ENCODE measurements at places on chromosomes 4 and X.

GRCh38 chr4:126647756-126648397, 984.9 kb upstream of the INTU start:
- peak; percentile 23 for DNase-seq

- DNase-seq, result no peak
Measured at GRCh38 chr4:44553180-44553579, 98.2 kb downstream of the YIPF7 start.

DNA sequence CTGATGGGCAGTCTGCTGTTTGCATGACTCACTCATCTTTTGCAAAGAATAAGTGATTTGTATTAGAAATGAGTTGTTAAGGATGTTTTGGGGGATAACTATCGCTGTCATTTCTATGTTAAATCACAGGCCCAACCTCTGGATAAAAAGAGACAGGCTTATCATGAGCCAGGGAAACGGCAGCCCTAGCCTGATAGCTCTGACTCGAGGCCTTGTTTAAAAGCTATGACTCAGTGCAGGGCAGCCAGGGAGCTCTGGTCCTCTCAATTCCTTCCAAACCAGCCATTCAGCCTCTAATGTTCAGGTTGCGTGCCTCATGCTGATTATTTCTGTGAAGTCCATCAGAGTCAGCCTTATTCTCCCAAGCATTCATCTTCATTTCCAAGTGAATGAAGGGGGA, 305.9 kb upstream of the HAND2 start:
- peak; percentile 13 for DNase-seq

DNA sequence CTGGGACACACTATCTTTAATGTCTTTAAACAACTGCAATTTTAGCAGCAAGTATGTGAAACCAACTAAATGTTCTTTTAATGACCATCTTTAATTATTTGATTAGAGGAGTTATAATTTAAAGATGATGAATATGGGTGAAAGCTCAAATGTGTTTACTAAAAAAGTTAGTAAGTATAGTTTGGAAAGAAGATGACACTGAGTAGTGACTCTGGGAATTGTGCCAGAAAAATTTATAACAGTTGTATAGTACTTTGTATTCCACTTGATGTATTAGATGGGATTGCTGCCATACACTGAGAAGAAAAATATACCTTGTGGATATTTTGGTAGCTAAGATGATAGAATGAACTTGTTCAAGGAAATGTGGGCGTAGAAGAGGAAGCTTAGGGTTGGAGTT, 19.5 kb upstream of the PACRGL start:
- DNase-seq, result no peak

- no peak for DNase-seq
Measured at GRCh38 chr4:162456106-162456505, 292.3 kb upstream of the FSTL5 start.

GRCh38 chr4:128386761-128387599, 99.4 kb upstream of the PGRMC2 start:
- DNase-seq, result peak; percentile 97

Data from fibroblast of skin of back (primary cell).